ENCODE measurements at places on chromosomes 1 and 21.

DNA sequence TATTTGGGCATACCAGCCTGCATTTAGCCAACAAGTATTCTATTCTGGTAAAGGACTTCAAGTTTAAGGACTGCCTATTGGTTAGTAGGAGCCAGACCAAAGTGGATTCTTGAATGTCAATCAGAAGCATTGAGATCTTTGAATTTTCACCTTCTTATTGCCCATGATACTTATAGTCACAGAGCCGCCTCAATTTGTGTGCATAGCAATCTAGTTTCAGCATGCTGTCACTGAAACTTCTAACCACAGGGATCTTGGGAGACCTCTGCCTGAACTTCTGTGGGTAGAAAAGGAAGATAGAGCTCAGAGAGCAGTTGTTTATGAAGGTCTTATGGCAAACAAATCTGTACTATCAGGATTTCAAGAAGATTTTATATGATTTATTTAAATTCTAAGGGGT, 501.4 kb upstream of the USP24 start:
- no peak for DNase-seq

DNA sequence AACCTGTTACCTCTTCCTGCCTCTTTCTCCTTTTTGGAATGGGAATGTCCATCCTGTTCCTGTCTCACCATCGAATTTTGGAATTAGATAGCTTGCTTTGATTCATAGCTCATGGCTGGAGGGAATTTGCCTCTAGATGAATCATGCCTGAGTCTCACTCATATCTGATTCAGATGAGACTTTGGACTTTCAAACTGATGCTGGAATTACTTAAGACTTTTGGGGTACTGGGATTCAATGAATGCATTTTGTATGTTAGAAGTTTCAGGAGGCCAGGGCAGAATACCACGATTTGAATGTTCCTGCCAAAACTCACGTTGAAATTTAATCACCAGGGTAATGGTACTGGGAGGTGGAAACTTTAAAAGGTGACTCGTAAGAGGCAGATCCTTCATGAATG, 132.4 kb downstream of the DSCAM start:
- DNase-seq = no peak

DNA sequence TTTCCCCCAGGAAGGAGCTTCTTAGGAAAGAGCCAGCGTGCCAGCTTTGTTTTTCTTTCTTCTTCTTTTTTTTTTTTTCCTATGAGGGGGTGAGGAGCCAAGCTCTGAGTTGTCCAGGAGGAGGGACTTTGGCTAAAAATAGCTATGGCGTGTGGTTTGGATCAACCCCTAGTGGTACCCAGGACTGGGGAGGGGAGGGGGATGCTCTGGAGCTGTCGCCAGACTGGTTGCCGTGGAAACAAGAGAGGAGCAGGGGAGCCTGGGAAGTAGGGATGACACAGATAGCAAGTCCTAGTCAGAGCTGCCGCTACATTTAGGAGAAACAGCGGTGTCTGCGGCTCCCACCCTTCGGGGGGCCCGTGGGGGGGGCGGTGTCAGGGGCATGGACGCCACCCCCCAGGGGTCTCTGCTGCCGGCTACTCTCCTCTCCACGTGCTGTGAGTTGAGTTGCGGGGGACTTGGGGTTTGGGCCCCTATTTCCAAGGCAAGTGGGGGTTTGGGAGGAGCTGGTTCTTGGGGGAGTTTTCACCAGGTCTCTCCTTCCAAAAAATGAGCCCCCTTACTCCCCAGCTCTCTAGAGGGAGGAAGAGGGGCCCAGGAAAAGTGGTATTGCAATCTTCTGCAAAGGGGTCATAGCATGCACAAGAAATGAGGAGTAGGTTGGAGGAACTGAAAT, at the start of gene KCNJ9:
Gene KCNJ9 (plus strand): TSS at position 278 of the 676 bp plus-strand sequence. CDS start 2,493 bp downstream, outside the sequence.
- DNase-seq = no peak

DNA sequence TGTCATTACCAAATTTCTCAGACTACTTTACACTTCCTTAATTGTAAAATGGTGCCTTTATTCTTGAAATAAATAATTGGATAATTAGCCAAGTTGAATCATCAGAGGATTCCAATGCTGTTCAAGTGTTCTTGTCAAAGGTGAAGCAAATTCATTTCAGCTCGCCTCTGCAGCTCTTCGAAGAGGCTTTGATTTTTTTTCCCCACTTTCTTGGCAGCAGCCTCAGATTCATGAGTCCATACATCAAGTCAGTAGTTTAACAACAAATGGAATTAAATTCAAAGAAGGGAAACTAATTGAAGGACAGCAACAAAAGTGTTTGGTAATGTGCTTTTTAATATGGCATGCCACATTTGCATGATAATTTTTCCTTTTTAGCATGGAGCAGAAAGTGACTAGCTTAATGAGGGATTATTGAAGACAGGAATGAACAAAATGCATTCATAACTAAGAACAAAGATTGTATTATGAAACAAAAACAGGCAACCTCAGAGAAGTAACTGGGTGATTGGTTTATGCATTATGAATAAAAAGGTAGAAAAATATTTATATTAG, 239.0 kb downstream of the USH2A start:
- DNase-seq = no peak

DNA sequence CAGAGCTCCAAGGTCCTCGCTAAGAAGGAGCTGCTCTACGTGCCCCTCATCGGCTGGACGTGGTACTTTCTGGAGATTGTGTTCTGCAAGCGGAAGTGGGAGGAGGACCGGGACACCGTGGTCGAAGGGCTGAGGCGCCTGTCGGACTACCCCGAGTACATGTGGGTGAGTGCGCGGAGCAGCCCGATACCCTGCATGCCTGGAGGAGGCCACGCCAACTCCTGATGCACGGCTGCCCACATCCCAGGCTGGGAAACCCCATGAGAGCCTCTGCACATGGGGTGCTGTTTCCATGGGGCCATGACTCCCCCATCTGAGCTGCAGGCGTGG, 43.0 kb upstream of the TRAPPC10 start:
- no peak for DNase-seq

GRCh38 chr1:84286071-84286470, 15.4 kb upstream of the SAMD13 start:
- DNase-seq = no peak
